ENCODE measurements at places on chromosomes 6 and 20.

GRCh38 chr6:15023448-15023847 is 222.4 kb upstream of the JARID2 start:
- H3K36me3 ChIP-seq, result no peaks in the 10 kb centered on the region
- no peak overlapping the region for H3K27ac ChIP-seq
- no peaks in the 10 kb centered on the region for H3K4me1 ChIP-seq
- no peak for DNase-seq
- no peak overlapping the region for H3K4me3 ChIP-seq
- H3K27me3 ChIP-seq, result no peaks in the 10 kb centered on the region

DNA sequence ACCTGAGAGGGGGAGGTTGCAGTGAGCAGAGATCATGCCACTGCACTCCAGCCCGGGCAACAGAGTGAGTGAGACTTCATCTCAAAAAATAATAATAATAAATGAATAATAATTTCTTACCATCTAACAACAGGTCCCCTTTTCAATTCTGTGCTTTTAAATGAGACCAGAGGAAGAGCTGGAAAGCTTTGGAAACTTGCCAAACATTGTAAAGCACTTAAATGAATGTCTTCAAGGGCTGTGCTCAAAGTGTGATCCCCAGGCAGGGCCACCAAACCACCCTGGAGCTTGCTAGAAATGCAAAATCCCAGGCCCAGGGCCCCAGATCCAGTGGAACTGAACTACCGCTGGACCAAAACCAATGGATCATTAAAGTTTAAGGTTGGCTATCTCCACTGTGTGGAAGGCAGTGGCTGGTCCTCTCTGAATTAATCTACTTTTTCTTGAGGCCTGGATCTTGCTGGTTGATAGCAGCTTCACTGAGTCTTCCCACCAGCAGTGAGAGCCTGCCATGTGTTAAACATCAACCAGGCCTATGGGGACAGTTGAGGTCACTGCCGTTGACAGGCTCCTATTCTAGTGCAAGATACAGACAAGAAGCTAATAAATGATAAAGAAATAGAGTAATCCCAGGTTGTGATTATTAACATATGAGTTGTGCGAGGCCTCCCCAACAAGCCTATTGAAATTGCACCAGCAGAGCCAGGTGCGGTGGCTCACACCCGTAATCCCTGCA is 23.7 kb upstream of the TFAP2C start:
- no peak overlapping the region for H3K4me3 ChIP-seq
- no peak overlapping the region for H3K27ac ChIP-seq
- H3K27me3 ChIP-seq, result no peaks in the 10 kb centered on the region
- no peak for DNase-seq

- no peaks in the 10 kb centered on the region for H3K36me3 ChIP-seq
- H3K27ac ChIP-seq, result no peak overlapping the region
Observed at GRCh38 chr20:14821251-14821650, 483.8 kb upstream of the FLRT3 start.

GRCh38 chr20:2163312-2163711 is 61.7 kb downstream of the STK35 start:
- no peaks in the 10 kb centered on the region for H3K4me1 ChIP-seq
- no peak for DNase-seq
- no peak overlapping the region for H3K4me3 ChIP-seq
- no peaks in the 10 kb centered on the region for H3K36me3 ChIP-seq
- H3K27ac ChIP-seq, result no peak overlapping the region
- H3K27me3 ChIP-seq, result no peaks in the 10 kb centered on the region

GRCh38 chr6:36783603-36784375 is 55.5 kb downstream of the CPNE5 start:
- no peak overlapping the region for H3K27ac ChIP-seq
- H3K4me1 ChIP-seq, result no peaks in the 10 kb centered on the region
- no peaks in the 10 kb centered on the region for H3K27me3 ChIP-seq
- H3K36me3 ChIP-seq, result no peaks in the 10 kb centered on the region
- H3K4me3 ChIP-seq, result no peak overlapping the region
- DNase-seq, result no peak

GRCh38 chr6:146598772-146599405 is at the start of gene ADGB:
Gene ADGB (plus strand): TSS chr6:146598972. CDS start chr6:146599041, 69 bp downstream.
- H3K27ac ChIP-seq, result no peak within 1 kb of the TSS
- H3K4me1 ChIP-seq, result no peaks in the 10 kb centered on the region
- H3K27me3 ChIP-seq, result no peaks in the 10 kb centered on the region
- DNase-seq, result peak; percentile 69

DNA sequence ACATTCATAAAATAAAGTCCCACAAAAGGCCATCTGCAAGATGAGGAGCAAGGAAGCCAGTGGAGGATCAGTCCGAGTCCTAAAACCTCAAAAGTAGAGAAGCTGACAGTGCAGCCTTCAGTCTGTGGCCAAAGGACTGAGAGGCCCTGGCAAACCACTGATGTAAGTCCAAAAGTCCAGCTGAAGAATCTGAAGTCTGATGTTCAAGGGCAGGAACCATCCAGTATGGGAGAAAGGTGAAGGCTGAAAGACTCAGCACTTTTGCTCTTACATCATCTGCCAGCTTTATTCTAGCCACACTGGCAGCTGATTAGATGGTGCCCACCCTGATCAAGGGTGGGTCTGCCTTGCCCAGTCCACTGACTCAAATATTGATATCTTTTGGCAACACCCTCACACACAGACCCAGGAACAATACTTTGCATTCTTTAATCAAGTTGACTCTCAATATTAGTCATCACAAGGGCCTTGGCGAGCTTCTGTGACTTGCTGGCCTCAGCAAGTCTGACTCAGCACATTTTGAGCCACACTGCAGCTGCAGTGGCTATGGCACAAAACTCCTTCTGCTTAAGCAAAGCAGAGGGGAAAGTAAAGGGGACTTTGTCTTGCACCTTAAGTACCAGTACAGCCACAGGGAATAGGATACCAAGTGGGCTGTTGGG is 1370.3 kb upstream of the CITED2 start:
- no peaks in the 10 kb centered on the region for H3K36me3 ChIP-seq
- H3K4me1 ChIP-seq, result no peaks in the 10 kb centered on the region

- DNase-seq, result no peak
- no peak overlapping the region for H3K27ac ChIP-seq
- no peaks in the 10 kb centered on the region for H3K4me1 ChIP-seq
- H3K36me3 ChIP-seq, result no peaks in the 10 kb centered on the region
- no peak overlapping the region for H3K4me3 ChIP-seq
- H3K27me3 ChIP-seq, result no peaks in the 10 kb centered on the region
Observed at GRCh38 chr6:17905611-17906592, 81.5 kb downstream of the KIF13A start.

DNA sequence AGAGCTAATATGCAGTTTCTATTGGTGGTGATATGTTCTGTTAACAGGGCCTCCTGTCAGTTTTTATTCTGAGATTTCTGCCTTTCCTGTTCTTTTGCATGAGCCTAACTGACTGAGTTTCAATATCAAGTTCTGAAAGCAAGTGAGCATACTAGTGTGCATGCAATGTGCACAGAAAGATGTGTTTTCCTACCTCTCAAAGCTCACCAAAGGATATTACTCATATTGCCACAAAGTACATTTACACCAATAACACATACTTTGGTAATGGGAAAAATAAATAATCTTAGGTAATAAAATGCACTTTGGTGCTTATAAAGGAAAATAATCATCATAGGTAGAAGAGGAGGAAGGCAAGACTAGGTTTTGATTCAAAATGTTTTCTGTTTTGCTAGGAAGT is 195.0 kb downstream of the KHDC1L start:
- no peaks in the 10 kb centered on the region for H3K4me1 ChIP-seq
- no peak overlapping the region for H3K4me3 ChIP-seq
- no peaks in the 10 kb centered on the region for H3K36me3 ChIP-seq
- no peak overlapping the region for H3K27ac ChIP-seq
- no peak for DNase-seq

DNA sequence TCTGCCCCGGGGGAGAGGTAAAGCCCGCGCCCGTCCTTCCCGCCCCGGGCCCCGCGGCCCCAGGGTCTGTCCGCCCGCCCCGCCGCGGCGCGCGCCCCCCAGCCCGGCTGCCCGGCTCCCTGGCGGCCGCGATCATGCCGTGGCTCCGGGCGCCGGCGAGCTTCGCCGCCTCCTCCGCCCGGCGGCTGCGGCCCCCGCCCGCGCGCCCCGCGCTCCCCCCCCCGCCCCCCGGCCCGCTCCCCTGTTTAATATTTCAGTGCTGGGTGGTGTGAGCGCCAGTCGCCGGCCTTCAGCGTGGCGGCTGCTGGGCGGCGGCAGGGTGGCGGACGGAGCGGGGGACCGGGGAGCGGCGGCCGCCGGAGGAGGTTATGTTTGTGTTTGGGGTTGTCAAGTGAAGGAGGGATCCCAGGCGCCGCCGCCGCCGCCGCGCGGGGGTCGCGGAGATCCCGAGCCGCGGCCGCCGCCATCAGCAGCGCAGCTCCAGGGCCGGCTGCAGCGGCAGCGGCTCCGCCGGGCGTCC is at the start of gene HIVEP1:
Gene HIVEP1, plus strand, starts transcription at position 275 of the 520 bp plus-strand sequence. CDS start 3,317 bp downstream, outside the sequence.
- H3K27ac ChIP-seq, result peak within 1 kb of the TSS; percentile 96
- peak; percentile 69 for DNase-seq
- H3K27me3 ChIP-seq, result no peaks in the 10 kb centered on the region
- peak within 1 kb of the TSS; percentile 74 for H3K4me3 ChIP-seq

DNA sequence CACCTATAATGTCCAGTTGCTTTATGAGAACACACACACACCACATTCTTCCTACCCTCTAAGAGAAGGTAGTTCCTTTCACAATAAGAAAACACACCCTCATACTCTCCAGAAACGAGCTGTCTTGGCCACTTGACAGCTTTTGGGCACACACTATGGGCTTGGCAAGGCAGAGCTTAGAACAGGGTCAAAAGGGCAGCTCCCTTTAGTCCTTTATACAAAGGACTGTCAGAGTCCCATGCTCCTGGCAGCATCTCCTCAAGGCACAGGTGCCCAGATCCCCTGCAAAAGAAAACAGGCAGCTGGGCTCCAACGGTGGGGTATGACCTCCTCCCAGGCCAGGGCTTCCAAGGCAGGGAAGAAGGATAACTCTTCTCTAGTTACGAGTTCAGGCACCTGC is 4.9 kb upstream of the LYRM2 start:
- no peaks in the 10 kb centered on the region for H3K27me3 ChIP-seq
- no peak overlapping the region for H3K27ac ChIP-seq
- H3K36me3 ChIP-seq, result no peaks in the 10 kb centered on the region

- no peak for DNase-seq
- no peak overlapping the region for H3K27ac ChIP-seq
- no peaks in the 10 kb centered on the region for H3K36me3 ChIP-seq
- peak overlapping the region; percentile 99 for H3K4me3 ChIP-seq
- no peaks in the 10 kb centered on the region for H3K27me3 ChIP-seq
Observed at GRCh38 chr20:50111120-50111828, 1.7 kb downstream of the UBE2V1 start.

DNA sequence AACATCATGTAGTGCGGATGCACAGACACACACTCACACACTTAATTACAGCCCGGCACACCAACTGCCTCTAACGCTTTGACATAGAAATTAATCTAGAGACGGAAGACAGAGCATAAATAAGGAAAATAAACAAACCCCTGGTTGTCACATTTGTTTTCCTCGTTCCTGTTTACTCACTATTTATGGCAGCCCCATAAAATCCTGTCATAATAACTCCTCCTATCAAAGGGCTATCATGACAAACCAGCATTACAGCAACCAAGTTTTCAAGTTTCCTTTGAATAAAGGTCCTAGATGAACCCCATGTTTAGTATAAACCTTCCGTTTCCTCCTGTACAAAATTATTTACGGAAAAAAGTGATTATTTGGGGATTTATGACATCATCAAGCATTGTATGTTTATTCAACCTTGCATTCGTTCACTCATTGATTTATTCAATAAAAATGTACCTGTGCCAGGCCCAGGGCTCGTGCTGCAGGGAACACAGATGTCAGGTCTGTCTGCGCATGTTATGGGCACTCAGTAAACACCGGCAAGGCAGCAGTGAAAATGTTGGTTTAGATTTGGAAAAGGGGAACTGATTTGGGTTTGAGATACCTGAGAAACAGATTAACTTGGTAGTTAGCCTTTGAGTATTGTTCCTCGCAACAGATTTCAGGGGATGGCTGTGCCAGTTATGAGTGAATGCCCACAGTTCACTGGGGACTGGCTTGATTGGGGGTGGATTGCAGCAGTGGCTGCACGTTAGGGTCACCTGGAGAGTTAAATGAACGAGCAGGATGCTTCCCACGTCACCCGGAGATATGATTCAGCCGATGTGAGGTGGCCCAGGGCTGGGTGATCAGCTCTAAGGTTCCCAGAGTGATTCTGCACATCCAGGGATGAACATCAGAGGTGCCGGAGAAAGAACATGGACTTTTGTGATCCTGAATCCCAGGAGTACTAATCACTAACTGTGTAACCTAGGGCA is 295.3 kb upstream of the FOXQ1 start:
- H3K4me1 ChIP-seq, result no peaks in the 10 kb centered on the region
- no peak for DNase-seq
- no peak overlapping the region for H3K4me3 ChIP-seq
- H3K36me3 ChIP-seq, result no peaks in the 10 kb centered on the region
- H3K27me3 ChIP-seq, result no peaks in the 10 kb centered on the region
- H3K27ac ChIP-seq, result no peak overlapping the region

DNA sequence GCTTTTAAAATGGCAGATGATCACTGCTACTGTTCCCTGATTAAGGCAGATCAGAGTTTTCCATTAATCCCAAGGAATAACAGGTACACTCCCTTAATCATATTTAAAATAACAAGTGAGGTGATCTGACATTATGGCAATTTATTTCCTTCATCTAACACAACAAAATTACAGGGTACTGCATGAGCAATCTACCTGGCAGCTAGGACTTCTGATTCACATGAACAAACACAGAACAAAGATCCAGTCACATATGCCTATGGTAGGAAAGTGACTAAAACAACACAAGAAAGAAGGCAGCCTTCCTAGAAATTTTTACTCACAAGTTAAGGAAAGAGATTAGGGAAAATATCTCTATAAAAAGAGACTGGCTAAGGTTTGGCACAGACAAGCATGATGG is 33.2 kb downstream of the MAP7 start:
- DNase-seq, result no peak
- H3K4me3 ChIP-seq, result no peak overlapping the region
- peaks cover 10% of the 10 kb centered on the region for H3K4me1 ChIP-seq
- no peaks in the 10 kb centered on the region for H3K36me3 ChIP-seq
- no peaks in the 10 kb centered on the region for H3K27me3 ChIP-seq

GRCh38 chr6:152404936-152405595 is 232.1 kb downstream of the SYNE1 start:
- no peak overlapping the region for H3K4me3 ChIP-seq
- H3K27me3 ChIP-seq, result no peaks in the 10 kb centered on the region
- no peak overlapping the region for H3K27ac ChIP-seq
- H3K36me3 ChIP-seq, result no peaks in the 10 kb centered on the region

Measured in right lobe of liver (tissue), 6 donors.